ENCODE measurements at places on chromosomes 3 and 15.

DNA sequence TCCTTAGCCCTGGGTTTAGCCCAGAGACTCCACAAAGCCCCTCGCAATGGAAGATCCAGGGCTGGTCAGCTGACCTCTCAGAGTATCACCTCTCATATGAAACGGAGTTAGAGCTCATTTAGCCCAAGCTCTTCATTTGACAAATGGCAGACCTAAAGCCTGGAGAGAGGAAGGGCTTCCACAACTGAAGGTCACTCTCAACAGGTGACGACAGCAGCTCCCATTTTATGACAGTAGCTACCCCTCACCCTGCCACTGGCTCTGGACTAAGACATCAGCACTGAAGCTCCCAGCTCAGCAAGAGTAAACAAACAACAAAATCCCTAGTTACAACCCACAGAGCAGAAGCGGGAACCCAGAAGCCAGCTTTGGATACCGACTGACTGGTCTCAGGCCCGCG is 33.7 kb downstream of the TLE3 start:
- DNase-seq = no peak

- DNase-seq = no peak
Observed at GRCh38 chr15:58438956-58439355, 7.2 kb downstream of the LIPC start.

- DNase-seq = no peak
Observed at GRCh38 chr3:85604641-85605040, 645.9 kb downstream of the CADM2 start.

GRCh38 chr15:100517846-100518245 is 10.9 kb downstream of the CERS3 start:
- DNase-seq = no peak

DNA sequence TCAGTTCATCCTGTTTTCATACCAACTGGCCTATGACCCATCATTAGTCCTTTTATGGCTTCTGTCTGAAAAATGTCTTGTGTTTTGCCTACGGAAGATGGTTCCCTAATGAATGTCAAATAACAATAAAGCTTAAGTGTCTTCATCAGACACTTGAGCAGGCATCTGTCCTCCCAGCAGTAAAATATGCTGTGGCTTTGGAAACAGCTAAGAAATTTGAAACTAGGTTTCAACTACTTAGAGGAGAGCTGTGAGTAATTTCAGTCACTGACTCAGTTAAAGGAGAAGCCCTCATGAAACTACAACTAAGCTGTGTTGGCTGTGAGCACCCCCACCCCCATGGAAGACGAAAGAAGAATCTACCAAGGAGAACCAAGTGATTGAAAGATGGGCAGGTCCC is 409.4 kb upstream of the PPP2R3A start:
- DNase-seq = no peak

DNA sequence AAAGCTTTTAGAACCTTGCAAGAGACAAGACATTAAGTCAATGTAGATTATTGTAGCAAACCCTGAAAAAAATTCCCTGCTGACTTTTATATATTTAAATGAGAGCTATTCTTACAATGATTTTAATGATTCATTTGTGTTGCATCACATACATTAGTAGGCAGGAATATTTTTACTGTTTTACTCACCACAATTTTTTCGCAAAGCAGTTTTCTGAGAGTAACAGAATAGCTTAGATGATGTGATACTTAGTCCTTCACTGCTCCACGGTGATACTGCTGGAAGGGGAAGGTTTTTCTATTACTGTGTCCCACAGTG is 43.9 kb upstream of the CLRN1 start:
- no peak for DNase-seq

DNA sequence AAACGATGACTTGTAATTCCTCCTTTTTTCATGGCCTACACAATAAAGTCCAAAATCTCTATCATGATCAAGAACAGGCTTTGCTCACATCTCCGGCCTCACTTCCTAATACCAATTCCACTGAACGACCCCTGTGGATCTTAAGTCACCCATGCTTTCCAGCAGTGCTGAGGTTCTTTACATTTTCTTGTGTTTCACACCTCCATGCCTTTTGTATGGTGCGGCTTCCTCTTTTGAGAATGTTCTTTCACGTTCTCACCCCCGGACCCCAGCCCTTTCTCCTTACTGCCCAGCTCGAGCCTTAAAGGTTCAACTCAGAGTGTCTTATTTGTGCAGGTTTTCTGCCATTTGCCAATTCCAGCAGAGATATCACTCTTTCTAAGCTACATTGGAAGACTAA is 70.1 kb downstream of the CSNK1G1 start:
- DNase-seq = no peak

GRCh38 chr3:31752305-31753049 is 219.8 kb downstream of the STT3B start:
- no peak for DNase-seq

- no peak for DNase-seq
Observed at GRCh38 chr15:88069561-88069960, 187.0 kb downstream of the NTRK3 start.
